ENCODE measurements at places on chromosomes 7 and 10. TPM values are rescaled to one million over a fixed set of nuclear protein-coding genes. Genes with fewer than 3 reads are reported as not detected.

The TAS2R38 gene
- not detected for total RNA-seq

The ANK3 gene
- 24.0 TPM for total RNA-seq

The IQUB gene
- not detected for total RNA-seq

The ASZ1 gene
- not detected for total RNA-seq

GRCh38 chr10:42941295-42941644 is 135.6 kb upstream of the RET start:
- DNase-seq: no peak
- no peak overlapping the region for H3K27ac ChIP-seq
- H3K4me3 ChIP-seq: no peak overlapping the region
- no peaks in the 10 kb centered on the region for H3K4me1 ChIP-seq
- H3K27me3 ChIP-seq: no peaks in the 10 kb centered on the region
- H3K36me3 ChIP-seq: no peaks in the 10 kb centered on the region

The LBX1 gene
- total RNA-seq: not detected

All from activated CD4-positive, alpha-beta T cell treated with anti-CD3 and anti-CD28 coated beads for 36 hours (primary cell).